ENCODE measurements at places on chromosomes 4 and X.

DNA sequence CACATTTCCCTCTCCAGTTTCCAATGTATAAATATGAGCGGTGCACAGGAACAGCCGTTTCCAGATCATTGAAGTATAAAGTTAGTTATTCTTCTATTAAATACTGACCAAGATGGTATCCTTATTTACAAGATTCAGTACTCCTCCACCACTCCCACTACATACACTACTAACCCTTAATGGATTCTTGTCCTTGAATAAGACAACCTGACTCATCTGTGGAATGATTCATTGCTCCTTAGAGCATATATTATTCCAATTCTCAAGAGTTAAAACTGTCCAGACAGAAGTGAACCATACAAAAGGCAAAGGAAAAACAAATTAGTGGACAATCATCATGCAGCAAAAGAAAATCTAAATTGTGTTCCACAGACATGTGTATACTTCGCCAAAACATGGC is 373.3 kb downstream of the IDS start:
- no peak for DNase-seq

DNA sequence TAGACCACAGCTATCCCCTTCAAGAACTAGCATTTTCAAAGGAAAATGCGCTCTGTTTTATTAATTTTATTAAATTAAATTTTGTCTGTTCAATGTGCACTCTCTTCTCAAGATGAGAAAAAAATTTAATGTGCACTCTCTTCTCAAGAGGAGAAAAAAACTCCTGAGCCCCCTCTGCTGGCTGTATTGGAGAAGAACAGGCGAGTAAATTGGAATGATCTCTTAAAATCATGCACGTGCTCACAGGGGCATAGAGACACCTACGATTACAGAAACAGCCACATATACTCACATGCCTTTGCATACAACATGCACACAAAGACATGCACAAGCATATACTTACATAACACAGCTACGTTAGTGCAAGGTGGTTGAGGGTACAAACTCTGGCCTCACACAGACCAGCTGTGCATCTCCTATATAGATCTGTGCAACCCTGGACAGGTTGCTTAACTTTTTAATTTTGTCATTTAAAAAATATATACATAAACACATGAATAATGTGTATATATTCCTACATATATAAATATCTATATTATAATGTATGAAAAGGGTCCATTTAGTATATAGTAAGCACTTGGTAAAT is 176.2 kb upstream of the CXorf66 start:
- no peak for DNase-seq

GRCh38 chr4:167775375-167775774 is 317.0 kb upstream of the ANXA10 start:
- DNase-seq: no peak

- no peak for DNase-seq
Observed at GRCh38 chrX:65679071-65679540, 11.7 kb downstream of the MSN start.

DNA sequence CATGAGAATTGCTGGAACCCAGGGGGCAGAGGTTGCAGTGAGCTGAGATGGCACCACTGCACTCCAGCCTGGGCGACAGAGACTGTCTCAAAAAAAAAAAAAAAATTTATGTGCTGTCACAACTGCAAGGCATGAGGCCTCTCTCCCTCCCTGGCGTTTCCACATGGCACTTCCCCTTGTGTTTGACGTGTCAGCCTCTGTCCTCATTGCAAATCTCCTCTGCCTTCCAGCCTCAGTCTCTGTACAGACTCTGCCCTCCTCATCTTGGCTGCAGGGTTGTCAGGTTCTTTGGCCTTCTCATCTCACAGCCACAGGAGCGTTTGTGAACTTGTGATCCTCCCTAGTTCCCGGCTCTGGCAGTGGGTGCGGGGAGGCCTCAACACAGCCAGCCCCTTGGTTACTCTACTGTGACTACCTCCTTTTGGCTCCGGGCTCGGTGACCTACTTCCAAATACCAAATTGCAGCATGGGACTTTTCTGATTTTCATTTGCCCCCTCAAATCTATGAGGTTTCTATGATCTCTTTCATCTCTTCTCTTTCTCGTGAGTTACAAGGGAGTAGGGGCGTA is 250.0 kb downstream of the CBR4 start:
- DNase-seq: no peak

DNA sequence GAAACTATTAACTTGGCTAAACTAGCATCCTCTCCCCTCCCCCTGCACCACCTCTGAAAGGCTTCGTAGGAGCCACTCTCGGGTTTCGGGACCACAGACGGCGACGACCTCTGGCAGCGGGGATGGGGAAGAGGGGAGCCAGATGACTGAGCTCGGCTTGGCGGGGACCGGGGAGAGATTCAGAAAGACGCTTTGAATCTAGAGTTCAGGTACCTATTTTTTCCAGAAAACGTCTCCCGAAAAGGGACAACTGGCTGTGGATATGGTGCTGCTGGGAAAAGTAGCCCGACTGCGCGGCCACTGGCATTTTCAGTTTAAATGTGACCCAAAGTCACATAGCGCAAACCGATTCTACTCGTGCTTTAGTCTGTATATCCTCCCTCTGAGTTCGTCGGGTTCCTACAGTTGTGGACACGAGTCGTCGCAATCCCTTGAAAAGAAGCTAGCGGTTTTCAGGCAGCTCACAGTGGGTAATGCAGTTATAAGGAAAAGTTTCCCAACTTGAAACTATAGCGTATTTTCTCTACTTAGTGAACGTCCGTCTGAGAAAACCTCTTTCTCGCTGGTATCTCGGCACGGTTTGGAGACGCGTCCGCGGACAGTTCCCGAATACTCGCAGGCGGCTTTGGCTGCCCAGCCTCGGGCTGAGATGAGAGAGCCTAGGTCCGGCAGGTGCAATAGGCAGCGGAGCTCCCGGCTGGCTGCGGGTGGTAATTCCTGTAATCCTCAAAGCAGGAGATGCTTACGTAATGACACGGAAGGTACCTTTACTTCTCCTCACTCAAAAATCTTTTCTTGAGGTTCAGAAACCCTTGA is 1.3 kb downstream of the PARM1 start:
- no peak for DNase-seq

DNA sequence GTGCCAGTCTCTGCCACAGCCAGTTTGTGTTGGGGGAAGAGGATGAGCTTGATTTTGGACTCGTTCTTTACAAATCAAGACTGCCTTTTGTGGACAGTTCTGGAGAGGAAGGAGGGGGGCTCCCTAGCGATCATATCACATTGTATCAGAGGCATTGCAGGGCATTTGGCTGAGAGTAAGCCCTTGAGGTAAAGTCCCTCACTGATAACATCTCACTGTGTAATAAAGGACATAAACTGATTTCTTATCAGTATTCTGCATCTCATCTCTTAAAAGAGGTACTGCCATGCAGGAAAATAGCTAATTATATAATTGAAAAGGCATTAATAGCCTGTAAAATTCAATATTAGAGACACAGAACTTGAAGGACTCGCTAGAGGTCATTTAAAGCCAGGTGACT is 6.1 kb upstream of the IGFBP7 start:
- DNase-seq: no peak

GRCh38 chr4:27807207-27807606 is 946.6 kb downstream of the STIM2 start:
- no peak for DNase-seq

- no peak for DNase-seq
Observed at GRCh38 chr4:167595898-167596297, 361.6 kb upstream of the SPOCK3 start.

Data from stimulated activated CD8-positive, alpha-beta memory T cell treated with anti-CD3 and anti-CD28 coated beads, Interleukin-2, amount 100 ng/mL, for 1 hour (primary cell).